Dermis microvascular lymphatic vessel endothelial cell (primary cell): ENCODE measurements at places on chromosomes 11 and 22.
A peak's percentile ranks its signal among the peaks of the same experiment; 100 is the strongest.

- no peak for DNase-seq
Measured at GRCh38 chr22:23911318-23911980, 17.3 kb downstream of the MIF start.

GRCh38 chr22:44286646-44287045 is 26.1 kb downstream of the SHISAL1 start:
- DNase-seq, result no peak

DNA sequence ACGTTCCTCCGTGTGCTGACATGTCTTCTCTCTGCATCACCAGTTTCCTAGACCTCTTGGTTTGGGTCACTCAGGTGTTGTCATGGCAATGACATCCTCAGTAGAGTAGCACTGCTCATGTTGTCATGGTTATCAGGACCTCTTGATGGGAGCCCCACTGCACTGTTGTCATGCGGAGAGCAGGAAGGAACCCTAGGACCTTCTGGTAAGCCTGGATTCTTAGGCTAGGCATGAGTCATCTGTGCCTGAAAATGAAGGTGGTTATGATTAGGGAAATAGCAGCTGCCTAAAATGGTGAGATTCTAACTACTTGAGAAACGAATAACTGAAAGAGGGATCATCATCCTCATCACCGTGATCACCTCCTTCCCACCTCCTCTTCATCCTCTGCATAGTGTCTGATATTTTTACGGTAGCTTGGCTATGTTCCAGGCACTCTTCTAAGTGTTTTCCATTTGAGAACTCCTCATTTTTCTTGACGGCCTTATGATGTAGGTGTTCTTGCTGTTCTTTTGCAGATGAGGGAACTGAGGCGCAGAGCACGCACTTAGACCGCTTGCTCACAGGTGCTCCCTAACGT is 858.4 kb downstream of the NTM start:
- DNase-seq, result no peak

GRCh38 chr11:115493905-115494304 is 10.3 kb downstream of the CADM1 start:
- DNase-seq, result no peak

GRCh38 chr11:27688076-27688475 is 12.2 kb downstream of the BDNF start:
- no peak for DNase-seq

DNA sequence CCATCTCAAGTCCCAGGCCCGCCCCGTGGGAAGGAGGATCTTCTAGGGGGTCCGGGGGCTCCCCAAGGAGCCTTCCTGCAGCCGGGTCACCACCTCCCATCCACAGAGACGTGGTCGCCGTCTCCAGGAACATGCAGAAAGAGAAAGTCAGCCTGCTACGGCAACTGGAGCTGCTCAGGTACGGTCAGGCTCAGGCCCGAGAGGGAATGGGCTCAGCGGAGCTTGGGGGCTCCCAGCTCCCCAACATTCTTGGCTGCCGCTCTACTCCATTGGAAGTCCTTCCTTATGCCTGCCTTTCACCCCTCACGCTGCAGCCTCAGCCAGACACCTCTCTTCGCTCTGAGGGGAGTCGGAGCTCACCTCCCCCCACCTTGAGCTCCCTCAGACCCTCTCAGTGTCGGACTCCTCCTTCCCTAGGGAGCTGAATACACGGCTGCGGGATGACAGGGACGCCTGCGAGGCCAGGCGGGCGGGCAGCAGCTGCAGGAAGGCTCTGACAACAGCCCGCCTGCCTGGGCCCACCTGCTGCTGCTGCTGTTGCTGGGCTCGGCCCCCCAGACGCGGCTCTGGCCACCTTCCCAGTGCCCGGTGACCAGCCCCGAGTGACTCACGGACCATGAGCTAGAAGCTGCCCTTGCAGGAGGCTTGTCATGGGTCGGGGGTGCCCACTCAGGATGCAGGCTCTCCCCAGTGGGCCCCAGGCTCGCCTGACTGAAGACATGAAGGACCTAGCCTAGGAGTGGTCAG is 1.5 kb upstream of the CD151 start:
- DNase-seq, result peak; percentile 70

DNA sequence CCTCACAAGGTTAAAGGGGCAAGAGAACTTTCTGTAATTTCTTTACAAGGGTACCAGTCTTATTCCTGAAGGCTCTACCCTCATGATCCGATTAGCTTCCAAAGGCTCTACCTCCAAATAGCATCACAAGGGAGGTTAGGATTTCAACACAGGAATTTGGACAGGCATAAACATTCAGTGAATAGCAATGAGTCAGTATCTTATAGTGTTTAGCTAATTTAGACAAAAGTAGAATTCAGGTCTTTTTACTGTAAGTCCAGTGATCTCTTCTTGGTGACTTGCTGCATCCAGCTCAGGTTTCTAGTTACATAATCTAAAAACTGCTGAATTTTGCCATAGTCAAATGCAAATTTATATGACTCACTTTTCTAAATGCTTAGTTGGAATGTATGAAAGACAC is 1995.6 kb upstream of the RAG2 start:
- no peak for DNase-seq

DNA sequence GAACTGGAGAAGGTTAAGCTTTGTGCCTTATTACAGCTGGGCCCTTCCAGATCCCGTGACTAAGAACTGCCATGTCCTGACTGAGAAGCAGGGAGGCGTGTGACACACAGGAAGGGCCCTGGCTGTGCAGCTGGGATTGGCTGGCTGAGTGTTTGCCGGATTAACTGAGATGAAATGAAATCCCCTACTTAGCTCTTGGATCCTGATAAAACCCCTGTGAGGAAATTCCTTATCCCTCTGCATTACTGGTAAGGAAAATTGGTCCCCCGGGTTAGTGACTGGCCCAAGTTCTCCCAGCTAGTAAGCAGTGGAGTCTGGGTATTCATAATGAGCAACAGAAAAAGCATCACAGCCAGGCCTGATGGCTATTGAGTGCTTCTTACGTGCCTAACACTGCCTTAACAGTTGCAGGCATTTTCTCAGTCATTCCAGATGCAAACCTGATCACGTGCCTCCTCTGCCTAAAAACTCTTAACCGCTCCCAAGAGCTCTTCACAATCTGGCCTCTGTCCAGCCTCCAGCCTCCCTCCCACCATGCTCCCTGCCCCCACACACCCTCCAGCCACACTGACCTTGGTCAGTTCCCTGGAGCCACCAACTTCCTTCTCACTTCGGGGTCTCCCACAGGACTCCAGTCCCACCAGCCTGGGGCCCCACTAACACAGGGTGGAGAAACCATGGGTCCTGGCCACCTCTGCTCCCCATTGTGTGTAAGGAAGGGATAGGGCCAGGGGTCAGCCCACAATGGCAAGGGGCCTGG is 37.8 kb downstream of the ARRB1 start:
- DNase-seq, result no peak

DNA sequence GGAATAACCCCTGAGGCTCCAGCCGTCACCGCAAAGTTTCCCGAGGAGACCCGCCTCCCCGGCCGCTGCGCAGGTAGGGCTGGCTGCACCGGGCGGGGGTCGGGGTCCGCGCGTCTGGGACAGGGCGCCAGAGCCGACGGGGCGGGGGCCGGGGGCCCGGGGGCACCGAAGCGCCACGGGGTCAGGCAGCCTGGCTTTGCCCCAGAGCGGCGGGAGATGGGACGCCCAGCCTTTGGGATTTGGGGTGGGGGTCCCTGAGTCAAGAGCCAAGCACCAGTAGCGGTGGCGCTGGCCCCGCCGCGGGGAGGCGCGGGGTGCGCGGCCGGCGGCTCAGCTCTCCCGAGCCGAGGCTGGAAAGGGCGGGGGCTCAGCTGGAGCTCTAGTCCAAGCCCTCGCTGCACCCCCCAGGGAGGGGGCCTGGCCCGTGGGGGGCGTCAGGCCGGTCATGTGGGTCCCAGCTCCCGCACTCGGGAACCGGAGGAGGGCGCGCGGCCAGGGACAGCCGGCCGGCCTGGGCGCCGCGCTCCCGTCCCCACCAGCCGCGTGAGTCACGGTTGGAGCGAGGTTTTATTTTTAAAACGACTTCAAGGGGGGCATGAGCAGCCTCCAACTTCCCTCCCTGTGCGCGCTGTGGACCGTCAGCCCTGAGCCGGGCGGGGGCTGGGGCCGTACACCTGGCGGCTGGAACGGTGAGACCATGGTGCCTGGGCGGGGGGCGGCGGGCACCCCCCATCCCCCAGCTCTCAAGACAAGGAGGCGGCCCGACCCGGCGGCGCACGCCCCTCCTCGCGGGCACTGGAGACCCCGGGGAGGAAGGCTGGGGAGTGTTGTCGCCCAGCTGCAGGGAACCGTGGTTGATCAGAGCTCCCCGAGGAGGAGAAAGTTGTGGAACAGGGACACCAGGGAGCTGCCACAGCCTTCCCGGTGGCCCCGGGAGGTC is 626 bp downstream of the FLRT1 start:
- peak; percentile 25 for DNase-seq

GRCh38 chr22:26322179-26322905 is 106.7 kb upstream of the ASPHD2 start:
- no peak for DNase-seq

- DNase-seq, result no peak
Measured at GRCh38 chr11:95086151-95086550, 3.5 kb upstream of the ENDOD1 start.

DNA sequence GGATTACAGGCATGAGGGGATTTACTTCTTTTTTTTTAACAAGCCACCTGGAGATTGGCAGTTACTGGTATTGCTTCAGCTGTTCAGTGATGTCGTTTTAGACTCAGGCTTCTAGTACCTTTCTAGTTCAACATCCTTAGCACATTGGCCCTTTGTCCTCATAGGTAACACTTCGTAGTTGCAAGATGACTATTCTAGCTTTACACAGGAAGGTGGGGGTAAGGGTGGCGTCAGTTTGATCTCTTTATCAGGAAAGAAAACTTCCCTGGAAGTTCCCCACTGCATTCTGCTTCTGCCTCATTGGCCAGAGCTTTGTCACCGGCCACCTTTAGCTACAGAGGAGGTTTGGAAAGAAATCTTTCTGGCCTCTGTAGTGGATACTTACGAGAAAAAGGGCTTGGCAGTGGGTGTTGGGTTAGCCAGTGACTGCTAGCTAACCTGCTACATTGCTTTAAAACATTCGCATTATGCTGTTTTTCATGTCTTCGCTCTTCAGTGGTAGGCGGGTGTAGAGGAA is 40.7 kb downstream of the SFI1 start:
- no peak for DNase-seq

DNA sequence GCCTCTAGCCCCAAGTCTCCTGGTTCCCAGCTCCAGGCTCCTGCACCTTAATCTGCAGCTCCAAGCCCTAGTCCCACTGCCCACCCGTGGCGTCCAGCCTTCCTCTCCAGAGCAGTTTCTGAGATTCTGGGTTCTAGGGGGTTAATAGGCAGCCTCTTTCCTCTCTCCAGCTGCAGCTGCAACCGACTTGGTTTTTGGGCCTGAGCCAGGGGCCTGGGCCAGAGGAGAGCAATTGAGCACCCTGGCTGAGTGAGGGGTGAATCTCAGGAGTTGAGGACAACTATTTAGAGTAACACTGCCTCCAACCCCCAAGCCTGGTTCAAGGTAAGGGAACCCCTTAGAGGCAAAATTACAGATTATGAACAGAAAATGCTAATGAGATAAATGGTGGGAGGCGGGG is 9.0 kb upstream of the CHRM1 start:
- DNase-seq, result no peak

DNA sequence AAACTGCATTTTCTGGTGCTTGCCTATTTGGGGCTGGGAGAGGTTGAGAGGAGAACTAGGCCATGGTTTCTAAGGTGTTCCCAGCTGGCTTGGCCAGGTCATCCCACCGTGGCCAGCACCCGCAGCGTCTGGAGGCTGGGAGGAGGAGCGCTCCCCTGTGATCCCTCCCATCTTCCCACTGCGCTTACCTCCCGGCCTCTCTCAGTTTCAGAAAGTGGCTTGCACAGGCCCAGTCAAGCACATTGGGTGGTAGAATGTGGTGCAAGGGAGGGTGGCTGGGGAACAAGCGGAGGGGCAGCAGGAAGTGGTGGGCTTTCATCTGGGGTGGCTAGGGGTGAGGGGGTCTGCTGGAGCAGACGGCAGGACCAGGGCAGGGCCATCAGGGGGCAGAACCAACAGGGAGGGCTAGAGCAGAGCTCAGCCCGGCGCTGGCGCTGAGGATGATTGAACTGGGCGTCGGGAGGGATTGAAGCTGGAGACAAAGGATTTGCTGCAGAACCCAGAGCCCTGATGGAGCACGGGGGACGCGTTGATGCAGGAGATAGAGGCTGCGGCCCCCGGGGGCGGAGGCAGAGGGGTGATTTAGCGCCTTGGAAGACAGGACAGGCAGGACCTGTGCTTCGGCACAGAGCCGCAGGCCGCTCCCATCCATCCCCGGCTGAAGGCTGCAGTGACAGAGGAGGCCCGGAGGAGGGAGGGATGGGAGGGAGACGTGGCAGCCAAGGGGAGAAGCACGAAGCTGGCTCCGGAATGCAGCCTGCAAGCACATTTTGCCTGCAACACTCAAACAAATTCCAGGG is 76.0 kb downstream of the TRIM29 start:
- no peak for DNase-seq

DNA sequence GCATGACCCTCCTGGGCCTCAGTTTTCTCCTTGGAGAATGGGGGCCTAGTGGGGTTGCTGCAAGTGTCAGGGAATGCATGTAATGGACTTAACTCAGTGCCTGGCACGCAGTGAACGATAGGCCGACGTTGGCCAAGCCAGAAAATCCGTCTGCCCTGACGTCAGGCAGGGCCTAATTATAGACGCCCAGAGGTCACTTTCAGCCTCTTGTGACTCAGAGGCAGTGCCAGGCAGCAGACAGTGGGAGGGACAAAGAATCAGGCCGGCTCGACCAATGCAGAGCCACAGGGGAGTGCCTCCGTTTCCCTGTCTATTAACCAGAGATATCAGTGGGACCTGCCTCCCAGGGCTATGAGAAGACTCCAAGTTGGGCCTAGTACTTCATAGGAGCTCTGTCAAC is 115.0 kb downstream of the MN1 start:
- peak; percentile 83 for DNase-seq

- DNase-seq, result no peak
Measured at GRCh38 chr11:124210421-124210820, 27.3 kb downstream of the OR10D3 start.

DNA sequence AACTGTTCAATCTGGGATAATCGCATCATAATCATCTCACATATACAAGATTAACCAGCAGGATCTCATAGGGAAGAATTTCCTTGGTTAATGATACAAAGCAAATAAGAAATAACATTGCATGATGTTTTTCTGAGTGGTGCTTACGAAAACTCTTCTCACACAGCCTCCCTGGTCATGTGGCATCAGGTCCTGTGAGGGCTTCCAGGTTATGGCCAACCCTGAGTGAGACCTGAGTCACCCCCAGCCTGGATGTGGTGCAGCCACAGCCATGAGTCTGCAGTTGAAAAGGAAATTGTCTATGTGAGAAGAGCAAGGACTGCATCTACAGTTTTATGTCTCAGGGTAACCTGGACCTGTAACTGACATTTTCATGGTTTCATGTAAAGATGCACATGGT is 90.5 kb upstream of the XKR3 start:
- DNase-seq, result no peak

GRCh38 chr11:126502982-126503381 is 147.5 kb downstream of the ST3GAL4 start:
- DNase-seq, result no peak

- no peak for DNase-seq
Measured at GRCh38 chr11:15565880-15566279, 451.2 kb downstream of the INSC start.
